ENCODE measurements at places on chromosomes 1 and 21. TPM values are rescaled to one million over a fixed set of nuclear protein-coding genes. Genes with fewer than 3 reads are reported as not detected.

DNA sequence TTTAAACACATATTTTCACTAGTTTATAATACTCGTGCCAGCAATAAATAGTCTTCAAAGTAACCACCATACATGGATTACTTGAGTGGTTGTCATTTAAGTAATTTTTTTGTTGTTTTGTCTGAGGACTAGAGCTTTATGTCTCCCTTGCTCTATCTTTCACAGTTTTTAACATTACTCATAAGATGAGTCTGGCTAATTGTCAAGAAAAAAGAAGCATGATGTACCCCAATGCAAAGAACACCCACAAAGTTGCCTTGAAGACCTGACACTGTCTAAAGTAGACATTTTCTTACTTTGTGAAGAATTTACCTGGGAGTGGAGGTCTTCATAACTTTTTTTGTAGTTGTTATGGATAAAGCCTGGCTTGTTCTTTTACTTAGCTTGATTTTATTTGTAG is 210.4 kb upstream of the BRINP3 start:
- H3K27me3 ChIP-seq, result no peaks in the 10 kb centered on the region
- H3K4me1 ChIP-seq, result no peaks in the 10 kb centered on the region
- DNase-seq, result no peak

- H3K4me1 ChIP-seq, result no peaks in the 10 kb centered on the region
- no peaks in the 10 kb centered on the region for H3K27me3 ChIP-seq
- DNase-seq, result no peak
Measured at GRCh38 chr1:42206164-42206563, 41.6 kb upstream of the GUCA2A start.

Gene LCE1A
- total RNA-seq, result not detected

DNA sequence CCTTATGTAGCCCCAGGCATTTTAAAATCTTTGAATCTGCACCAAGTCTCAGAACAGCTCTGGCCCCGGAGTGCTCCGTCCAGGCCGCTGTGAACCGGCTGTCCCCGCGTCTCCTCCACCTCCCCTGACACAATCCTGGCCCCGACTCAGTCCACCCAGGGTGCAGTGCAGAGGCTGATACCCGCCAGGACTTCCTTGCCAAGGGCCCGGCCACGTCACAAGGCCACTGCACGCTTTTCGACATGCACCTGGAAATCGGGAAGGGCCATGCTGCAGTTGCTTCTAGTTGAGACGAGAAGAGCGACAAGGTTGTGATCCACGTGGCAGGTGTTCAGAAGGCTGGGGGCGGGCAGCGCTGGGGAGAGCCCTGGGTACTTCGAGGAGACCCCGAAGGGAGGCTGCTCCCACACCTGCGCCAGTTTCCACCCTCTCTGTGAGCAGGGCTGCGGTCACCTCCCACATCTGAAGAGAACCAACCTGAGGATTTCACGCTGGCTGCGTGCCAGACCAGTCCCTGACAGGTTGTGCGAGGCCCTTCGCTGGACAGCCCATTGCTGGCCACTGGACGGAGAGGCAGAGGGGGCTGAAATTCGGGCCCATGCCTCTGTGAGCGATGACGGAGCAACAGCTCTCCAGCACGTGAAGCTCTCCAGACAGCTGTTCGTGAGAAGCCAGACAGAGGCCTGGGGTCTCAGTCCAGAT is 6.7 kb downstream of the VWA1 start:
- H3K27me3 ChIP-seq, result no peaks in the 10 kb centered on the region
- H3K4me1 ChIP-seq, result peaks cover 7% of the 10 kb centered on the region
- H3K27ac ChIP-seq, result no peak overlapping the region
- H3K36me3 ChIP-seq, result no peaks in the 10 kb centered on the region

DNA sequence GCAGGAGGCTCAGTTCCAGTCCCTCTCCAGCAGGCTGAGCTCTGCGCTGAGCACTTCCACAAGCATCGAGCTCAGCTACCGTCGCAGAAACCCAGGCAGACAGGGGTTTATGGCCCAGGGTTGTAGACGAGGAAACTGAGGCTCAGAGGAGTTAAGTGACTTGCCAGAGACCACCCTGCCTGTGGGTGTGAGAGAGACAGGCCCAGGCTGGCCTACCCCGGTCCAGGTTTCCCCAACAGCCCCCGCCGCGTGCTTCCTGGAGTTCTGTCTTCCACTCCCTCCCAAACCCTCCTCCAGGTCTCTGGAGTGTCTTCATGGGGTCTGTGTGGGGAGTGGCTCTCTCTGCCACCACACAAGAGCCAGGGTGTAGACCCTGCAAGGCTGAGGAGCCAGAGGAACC is 615.9 kb downstream of the PTPRU start:
- H3K27me3 ChIP-seq, result no peaks in the 10 kb centered on the region
- DNase-seq, result no peak
- no peaks in the 10 kb centered on the region for H3K4me1 ChIP-seq
- no peaks in the 10 kb centered on the region for H3K36me3 ChIP-seq

Gene C1orf105
- not detected for total RNA-seq

DNA sequence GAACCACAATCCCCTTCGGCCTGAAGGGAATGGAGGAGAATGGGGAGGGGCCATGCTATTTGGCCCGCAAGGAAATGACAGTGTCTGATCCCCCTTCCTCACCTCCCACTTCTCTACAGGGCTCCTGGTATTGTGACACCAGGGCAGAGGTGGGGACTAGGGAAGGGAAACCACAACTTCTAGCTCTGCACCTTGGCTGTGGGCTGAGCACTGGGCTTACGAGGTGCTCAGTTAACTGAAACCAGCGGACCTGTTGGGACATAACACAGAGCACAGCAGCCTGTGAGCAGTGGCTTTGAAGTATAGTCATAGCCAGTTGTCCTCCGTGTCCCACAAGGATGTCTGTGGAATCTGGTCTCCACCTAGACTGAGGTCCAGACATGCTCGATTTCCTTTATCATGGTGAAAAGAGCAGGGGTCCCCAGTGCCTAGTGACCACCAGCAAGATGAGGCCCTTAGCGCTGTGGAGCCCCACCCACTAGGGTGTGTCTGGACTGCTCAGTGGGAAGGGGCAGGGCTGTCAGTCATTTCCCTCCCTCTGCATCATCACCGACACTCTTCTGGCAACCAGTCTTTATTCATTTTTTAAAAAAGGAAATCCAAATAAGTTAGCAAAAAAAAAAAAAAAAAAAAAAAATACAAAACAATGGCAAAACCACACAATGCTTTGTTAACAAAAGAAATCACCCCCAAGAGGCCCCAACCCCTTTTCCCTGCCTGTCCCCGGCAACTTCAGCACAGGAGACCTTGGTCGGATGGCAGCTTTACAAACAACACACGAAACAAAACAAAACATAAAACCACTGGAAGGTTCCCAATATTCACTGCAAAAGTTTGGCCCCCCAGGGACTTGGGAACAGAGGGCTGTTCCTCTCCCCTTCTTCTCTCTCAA is 3.0 kb downstream of the MYOG start:
- H3K4me1 ChIP-seq, result no peaks in the 10 kb centered on the region
- H3K36me3 ChIP-seq, result no peaks in the 10 kb centered on the region
- H3K4me3 ChIP-seq, result no peak overlapping the region
- H3K27ac ChIP-seq, result no peak overlapping the region

- H3K27me3 ChIP-seq, result no peaks in the 10 kb centered on the region
- H3K36me3 ChIP-seq, result no peaks in the 10 kb centered on the region
- no peak overlapping the region for H3K27ac ChIP-seq
- H3K4me1 ChIP-seq, result peaks cover 4% of the 10 kb centered on the region
- DNase-seq, result no peak
Measured at GRCh38 chr1:76949503-76949902, 82.2 kb downstream of the ST6GALNAC5 start.

GRCh38 chr1:228405200-228405978 is 1.2 kb downstream of the TRIM11 start:
- no peak overlapping the region for H3K27ac ChIP-seq
- DNase-seq, result peak; percentile 25
- no peaks in the 10 kb centered on the region for H3K36me3 ChIP-seq
- peak overlapping the region; percentile 77 for H3K4me3 ChIP-seq
- no peaks in the 10 kb centered on the region for H3K27me3 ChIP-seq

- no peaks in the 10 kb centered on the region for H3K36me3 ChIP-seq
- no peak overlapping the region for H3K4me3 ChIP-seq
- H3K27ac ChIP-seq, result no peak overlapping the region
Measured at GRCh38 chr1:217569021-217569420, 61.9 kb downstream of the GPATCH2 start.

- H3K4me1 ChIP-seq, result peaks cover 4% of the 10 kb centered on the region
- DNase-seq, result no peak
- H3K4me3 ChIP-seq, result no peak overlapping the region
- no peak overlapping the region for H3K27ac ChIP-seq
- no peaks in the 10 kb centered on the region for H3K27me3 ChIP-seq
Measured at GRCh38 chr1:232574077-232574476, 55.9 kb downstream of the SIPA1L2 start.

DNA sequence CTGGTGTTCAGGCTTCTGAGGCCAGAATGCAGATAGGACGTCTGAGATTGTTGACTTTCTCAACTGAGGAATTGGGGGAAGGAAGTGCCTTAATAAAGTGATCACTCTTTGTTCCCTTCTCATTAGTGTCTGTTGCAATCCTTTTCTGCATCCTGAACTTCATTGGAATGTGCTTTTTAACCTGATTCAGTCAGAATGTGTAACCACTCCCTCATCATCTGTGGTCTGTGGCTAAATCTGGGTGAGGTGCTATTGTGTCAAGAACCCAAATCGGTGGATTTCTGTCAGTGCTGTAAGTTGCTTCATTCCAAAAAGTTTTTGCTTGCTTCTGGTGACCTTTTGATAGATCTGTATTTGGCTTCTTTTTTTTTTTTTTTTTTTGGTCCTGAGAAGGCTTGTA is 38.2 kb downstream of the ARID1A start:
- no peak for DNase-seq
- no peak overlapping the region for H3K4me3 ChIP-seq
- H3K4me1 ChIP-seq, result no peaks in the 10 kb centered on the region
- no peaks in the 10 kb centered on the region for H3K27me3 ChIP-seq

- no peak overlapping the region for H3K4me3 ChIP-seq
- DNase-seq, result no peak
- H3K27me3 ChIP-seq, result no peaks in the 10 kb centered on the region
- H3K36me3 ChIP-seq, result no peaks in the 10 kb centered on the region
Measured at GRCh38 chr1:46991083-46991923, 32.2 kb upstream of the CYP4X1 start.

DNA sequence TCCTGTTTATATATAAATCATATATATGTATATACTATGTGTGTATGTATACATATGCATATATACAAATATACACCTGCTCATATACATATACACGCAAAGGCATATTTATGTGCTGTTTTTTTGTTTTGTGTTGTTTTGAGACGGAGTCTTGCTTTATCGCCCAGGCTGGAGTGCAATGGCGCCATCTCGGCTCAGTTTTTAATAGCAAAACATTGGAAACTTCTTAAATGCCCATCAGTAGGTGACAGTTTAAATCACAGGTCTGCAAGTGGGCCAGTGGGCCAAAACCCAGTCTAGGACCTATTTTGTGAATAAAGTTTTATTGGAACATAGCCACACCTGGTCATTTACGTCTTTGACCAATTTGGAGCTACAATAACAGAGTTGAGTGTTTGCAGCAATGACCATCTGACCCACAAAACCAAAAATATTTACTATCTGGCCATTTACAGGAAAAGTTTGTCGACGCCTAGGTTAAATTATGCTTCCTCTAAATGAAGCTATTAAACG is 132.3 kb downstream of the TOMM20 start:
- peak overlapping the region; percentile 64 for H3K27ac ChIP-seq
- peaks cover 9% of the 10 kb centered on the region for H3K4me1 ChIP-seq
- no peaks in the 10 kb centered on the region for H3K36me3 ChIP-seq
- H3K4me3 ChIP-seq, result no peak overlapping the region
- DNase-seq, result no peak

- no peaks in the 10 kb centered on the region for H3K36me3 ChIP-seq
- no peaks in the 10 kb centered on the region for H3K27me3 ChIP-seq
- H3K27ac ChIP-seq, result no peak overlapping the region
- H3K4me1 ChIP-seq, result peaks cover 7% of the 10 kb centered on the region
Measured at GRCh38 chr1:51423073-51423821, 92.9 kb upstream of the TTC39A start.

DNA sequence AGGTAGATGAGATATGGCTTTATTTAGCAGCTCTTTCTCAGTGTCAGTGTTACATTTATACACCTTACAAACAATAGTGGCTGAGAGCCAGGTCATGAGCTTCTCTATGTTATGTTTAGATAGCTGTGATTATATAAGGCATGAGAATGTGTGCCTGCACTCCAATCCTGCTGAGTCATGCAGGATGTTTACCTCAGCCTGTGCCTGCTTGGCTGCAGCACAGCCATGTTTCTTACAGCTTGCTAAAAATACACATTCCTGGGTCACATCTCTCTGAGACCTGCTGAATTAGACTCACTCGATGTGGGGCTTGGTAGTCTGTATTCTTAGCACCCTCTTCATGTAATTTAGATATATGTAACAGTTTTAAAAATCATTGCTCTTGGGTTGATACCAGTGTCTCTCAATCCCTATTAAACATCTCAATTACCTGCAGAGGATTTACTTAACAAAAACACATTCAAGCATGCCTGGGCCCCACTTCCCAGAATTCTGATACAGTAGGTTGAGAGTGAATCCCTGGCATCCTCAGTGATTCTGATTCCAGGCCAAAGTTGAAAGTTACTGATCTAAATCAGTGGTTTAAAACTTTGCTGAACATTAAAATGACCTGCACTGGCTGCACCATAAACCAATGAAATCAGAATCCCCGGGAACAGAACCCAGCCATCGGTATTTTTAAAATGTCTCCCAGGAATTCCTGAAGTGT is 107.5 kb downstream of the GDAP2 start:
- no peaks in the 10 kb centered on the region for H3K27me3 ChIP-seq
- no peak for DNase-seq
- peaks cover 10% of the 10 kb centered on the region for H3K4me1 ChIP-seq
- H3K36me3 ChIP-seq, result no peaks in the 10 kb centered on the region

Gene FCER1G
- total RNA-seq, result 9.2 TPM

DNA sequence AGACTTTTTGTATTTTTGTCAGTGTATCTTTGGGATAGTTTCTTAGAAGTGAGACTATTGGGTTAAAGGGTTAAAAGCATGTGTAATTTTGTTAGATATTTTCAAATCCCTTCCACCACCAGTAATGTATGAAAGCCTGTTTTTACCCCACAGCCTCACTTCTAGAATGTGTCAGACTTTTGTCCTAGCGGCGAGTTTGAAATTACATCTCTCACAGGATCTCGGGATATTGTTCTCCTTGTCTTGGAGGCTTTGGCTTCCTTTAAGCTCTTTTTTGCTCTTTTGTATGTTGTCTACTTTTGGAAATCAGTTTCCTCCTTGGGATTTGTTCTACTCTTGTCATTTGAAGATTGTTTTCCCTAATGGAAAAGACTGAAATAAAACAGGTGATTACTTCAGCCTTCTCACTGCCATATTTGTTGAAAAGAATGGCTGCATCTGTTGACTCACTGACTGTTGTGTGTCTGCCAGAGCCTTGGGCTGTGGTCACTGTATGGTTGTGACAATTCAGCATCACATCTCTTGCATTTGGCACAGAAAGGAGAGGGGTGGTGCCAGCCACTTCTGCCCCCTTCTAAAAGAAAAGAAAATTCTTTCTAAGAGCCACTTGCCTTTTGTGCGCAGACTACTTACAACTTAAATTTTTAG is 22.6 kb downstream of the ST3GAL3 start:
- H3K27ac ChIP-seq, result no peak overlapping the region
- H3K36me3 ChIP-seq, result no peaks in the 10 kb centered on the region
- H3K4me1 ChIP-seq, result no peaks in the 10 kb centered on the region
- H3K4me3 ChIP-seq, result no peak overlapping the region

Gene PM20D1
- 0.55 TPM for total RNA-seq

- H3K27me3 ChIP-seq, result no peaks in the 10 kb centered on the region
- H3K4me1 ChIP-seq, result peaks cover 7% of the 10 kb centered on the region
- DNase-seq, result no peak
- H3K27ac ChIP-seq, result no peak overlapping the region
- no peak overlapping the region for H3K4me3 ChIP-seq
- no peaks in the 10 kb centered on the region for H3K36me3 ChIP-seq
Measured at GRCh38 chr1:22877112-22877915, 95.4 kb downstream of the LACTBL1 start.

Gene TGFB2
- 11.2 TPM for total RNA-seq

Data from ovary (tissue), 10 donors.